NCI-H526 treated with DMSO at 0.1 percent for 48 hours (cell line): ENCODE measurements at places on chromosomes 4 and X.

- DNase-seq: no peak
These were observed 86.7 kb downstream of the PTTG2 start for GRCh38 chr4:38046727-38047489.

GRCh38 chr4:42078184-42078801 lies 74.2 kb downstream of the BEND4 start:
- DNase-seq: no peak

DNA sequence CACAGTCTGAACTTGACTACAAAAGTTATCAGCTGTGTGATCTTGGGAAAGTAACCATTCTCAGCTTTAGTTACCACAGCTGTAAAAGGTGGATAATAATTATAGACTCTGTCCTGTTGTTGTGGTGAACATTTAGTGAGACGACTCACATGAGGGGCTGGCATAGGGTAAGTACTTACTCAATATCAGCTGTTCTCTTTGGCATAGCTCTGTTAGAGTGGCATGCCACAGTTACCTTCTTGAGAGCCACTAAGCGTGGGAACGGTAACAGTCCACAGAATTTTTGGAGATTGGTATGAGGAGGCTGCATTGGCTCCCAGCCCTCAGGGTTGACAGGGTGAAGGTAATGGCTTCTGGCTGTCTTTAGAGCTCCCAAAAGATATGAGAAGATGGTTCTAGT lies 13.2 kb upstream of the HAND2 start:
- DNase-seq: no peak

GRCh38 chrX:46444011-46444410 lies 101.2 kb downstream of the ZNF674 start:
- DNase-seq: no peak

GRCh38 chr4:6417516-6418050 lies 54.8 kb downstream of the PPP2R2C start:
- no peak for DNase-seq

GRCh38 chrX:118228041-118228440 lies 111.4 kb upstream of the KLHL13 start:
- DNase-seq: no peak

DNA sequence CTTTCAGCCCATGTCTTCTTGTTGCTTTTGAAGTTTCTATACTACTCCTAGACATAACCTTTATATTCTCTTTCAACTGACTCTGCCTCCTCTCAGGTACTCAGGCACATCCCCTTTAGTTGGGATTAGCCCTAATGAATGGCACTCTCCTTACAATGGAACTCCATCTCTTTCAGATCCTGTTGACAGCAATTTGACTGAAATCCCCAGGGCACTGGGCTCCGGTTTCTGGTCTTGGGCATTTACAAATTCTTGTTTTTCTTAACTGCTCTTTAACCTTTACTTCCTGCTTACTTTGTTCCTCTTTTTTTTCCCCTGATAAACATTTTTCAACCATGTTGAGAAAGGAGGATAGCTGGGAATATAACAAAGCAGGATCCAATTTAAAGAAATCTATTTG lies 68.9 kb downstream of the ENOX2 start:
- no peak for DNase-seq

- no peak for DNase-seq
These were observed 47.6 kb downstream of the ANXA3 start for GRCh38 chr4:78599147-78599546.

- DNase-seq: no peak
These were observed 28.4 kb downstream of the RP2 start for GRCh38 chrX:46865281-46865680.

DNA sequence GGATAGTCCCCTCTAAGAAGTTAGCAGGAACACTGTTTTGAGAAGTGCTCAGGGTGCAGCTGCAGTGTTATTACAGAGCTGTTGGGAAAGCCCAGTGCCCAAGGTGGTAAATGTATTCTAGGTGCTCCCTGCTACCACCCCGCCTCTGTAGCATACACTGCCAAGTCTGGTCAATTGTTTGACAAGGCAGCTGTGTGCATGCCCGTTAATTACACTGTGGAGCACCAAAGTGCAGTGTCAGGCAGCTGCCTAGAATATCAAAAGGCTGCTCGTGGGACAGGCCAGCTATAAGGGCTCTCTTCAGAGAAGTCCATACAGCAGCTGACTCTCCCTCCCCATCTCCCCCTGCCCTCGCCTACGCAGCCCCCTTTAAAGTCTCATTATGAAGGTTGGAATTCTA lies 99.9 kb upstream of the KLHL13 start:
- DNase-seq: no peak

- DNase-seq: no peak
These were observed 176.5 kb downstream of the GASK1B start for GRCh38 chr4:157996061-157997028.

DNA sequence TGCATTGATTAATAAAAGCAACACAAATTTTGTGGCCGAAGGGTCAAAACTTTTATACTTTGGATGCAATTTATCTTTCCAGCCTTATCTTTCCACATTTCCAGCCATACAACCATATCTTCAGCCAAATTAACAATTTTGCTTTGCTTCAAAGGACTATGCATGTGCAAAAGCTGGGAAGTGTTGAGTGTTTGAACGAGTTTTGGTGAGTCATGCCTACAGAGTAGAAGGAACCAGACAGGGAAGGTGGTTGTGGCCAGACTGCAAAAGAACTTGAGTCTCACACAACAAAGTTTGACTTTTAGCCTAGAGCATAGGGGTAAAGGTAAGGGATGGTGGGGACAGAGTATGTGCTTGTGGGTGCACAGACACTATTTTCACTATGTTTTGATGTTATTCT lies 53.0 kb upstream of the GABRA2 start:
- DNase-seq: no peak
